A549 treated with Hydrocortisone at 1 μM for 4 hours (cell line): ENCODE measurements at places on chromosomes 1 and 21. TPM values are rescaled to one million over a fixed set of nuclear protein-coding genes. Genes with fewer than 3 reads are reported as not detected.

Gene NECTIN4
- total RNA-seq: 1.00 to 2.2 TPM (median 2.0 TPM) in 5 replicates

Gene RNF186
- not detected in 5 replicates for total RNA-seq

Gene AIM2
- not detected in 5 replicates for total RNA-seq

Gene OR2L8
- not detected in 5 replicates for total RNA-seq

Gene UMODL1
- total RNA-seq: not detected in 5 replicates

Gene GMEB1
- 5.2 to 6.5 TPM (median 5.6 TPM) in 5 replicates for total RNA-seq

Gene C8A
- not detected in 5 replicates for total RNA-seq

Gene WDR64
- total RNA-seq: 0.08 TPM in 1 of 5 replicates, not detected in the others

Gene SCP2
- 47.0 to 66.7 TPM (median 50.4 TPM) in 5 replicates for total RNA-seq

Gene SLC19A1
- total RNA-seq: 15.7 to 20.4 TPM (median 18.6 TPM) in 5 replicates

Gene PTAFR
- total RNA-seq: 0.10 to 0.22 TPM (median 0.16 TPM) in 5 replicates

Gene NBPF6
- total RNA-seq: not detected in 5 replicates

Gene RHBDL2
- 1.7 to 2.3 TPM (median 2.1 TPM) in 5 replicates for total RNA-seq

Gene LRRC53
- total RNA-seq: not detected in 5 replicates

Gene GFI1
- 0.10 to 0.40 TPM (median 0.20 TPM) in 5 replicates for total RNA-seq

Gene HMCN1
- 0.05 to 0.20 TPM (median 0.07 TPM) in 5 replicates for total RNA-seq
